GDM1 (cell line): ENCODE measurements at places on chromosomes 6 and 20.

DNA sequence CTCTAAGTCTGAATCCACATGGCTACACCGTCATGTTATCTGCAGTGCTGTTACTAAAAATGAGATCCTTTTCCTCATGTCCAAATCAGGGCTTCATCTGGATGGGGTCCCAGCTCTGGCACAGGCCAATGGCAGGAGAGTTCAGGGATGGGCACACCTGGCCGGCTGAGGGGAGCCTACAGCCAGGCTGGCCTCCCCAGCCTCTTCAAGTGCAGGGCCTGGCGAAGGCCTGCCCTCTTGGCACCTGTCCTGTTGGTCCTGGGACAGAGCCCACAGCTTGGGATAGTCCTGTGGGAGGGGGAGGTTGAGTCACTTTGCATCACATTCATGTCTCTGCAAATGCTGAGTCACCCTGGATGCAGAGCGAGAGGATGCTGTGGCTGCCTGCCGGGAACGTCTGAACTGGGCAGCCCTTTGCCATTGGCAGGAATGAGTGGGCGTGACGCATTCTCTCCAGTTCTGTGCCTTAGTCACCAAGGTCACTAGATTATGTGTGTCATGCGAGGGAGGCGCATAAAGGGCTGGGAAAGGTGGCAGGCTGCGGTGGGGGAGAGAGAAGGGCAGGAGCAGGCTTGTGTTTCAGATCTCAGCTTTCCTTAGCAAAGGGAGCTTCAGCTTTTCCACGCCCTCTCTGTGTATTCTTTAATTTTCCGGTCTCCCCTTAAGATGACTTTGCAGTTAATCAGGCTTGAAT lies 223.2 kb upstream of the ECI2 start:
- DNase-seq = peak; percentile 5

GRCh38 chr6:90110971-90111370 lies 185.7 kb downstream of the BACH2 start:
- no peak for DNase-seq

DNA sequence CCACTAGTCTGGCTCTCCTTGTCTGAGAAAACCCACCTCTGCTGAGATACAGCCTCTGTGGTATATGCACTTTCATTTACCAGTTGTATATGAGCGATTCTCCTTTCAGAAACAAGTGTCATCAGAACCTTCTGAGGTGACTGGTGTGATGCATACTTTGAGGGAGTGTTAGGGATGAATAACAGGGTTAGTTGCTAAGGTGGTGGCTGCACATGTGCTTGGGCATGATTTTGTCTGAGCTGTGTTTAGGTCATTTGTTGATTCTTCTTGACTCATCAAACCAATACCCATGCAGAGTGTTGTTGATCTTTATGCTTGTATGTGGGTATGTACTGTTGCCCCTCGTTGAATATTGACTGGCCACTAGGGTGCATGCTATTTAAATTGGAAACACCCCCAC lies 25.7 kb downstream of the DTD1 start:
- DNase-seq = no peak

- no peak for DNase-seq
These were observed 40.8 kb downstream of the SNRNP48 start for GRCh38 chr6:7630792-7631191.

DNA sequence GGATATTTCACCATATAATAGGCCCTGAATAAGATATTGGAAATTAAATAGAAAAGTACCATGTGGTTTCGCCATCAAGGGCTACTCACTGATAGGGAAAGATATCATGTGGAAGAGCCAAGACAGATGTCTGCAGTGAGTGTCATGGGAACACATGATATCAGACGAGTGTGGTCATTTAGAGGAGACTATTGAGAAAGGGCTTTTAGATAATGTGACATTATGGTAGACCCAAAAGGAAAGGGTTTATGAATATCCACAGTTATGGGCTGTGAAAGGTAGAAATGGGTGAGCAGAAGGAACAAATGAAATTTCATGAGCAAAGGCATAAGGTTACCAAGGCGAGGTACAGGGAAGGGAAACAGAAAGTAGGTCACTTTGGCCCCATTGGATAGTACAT lies 182.3 kb upstream of the PRSS16 start:
- DNase-seq = no peak

DNA sequence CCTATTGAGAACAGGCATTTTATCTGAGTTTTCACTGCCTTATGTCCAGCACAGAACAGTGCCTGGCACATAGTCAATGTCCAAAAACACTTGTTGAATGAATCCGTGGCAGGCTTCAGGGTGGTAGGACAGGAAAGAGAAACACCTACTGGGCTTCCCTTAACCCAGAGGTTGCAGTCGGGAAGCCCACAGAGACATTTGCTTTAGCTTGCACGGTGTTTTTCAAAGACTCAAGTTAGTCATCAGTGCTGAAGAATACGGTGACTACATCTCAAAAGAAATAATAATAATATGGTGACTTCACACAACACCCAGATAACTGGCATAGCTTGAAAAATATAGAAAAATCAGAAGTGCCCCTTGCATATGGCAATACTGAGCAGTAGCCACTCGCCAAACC lies 160.4 kb downstream of the CD83 start:
- DNase-seq = no peak
